ENCODE measurements at places on chromosomes 11 and 22. TPM values are rescaled to one million over a fixed set of nuclear protein-coding genes. Genes with fewer than 3 reads are reported as not detected.
A peak's percentile ranks its signal among the peaks of the same experiment; 100 is the strongest.

DNA sequence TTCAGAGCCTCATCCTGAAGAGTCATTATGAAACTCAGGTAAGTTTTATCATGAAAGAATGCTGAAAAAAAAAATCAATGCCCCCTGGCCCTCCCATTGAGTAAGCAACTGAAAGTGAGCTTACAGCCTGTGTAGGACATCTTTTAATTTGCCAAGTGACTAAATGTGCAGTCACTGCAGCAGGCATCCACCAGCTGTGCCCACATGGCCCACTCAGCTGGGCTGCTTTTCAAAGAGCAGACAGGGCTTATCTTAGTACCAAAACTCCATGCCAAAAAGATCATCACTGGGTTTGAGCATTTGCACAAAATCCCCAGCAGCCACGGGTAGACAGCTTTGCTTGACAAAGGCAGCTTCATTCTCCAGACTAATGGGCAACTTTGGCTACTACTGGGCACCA lies 709.7 kb downstream of the NTM start:
- no peak overlapping the region for H3K4me3 ChIP-seq
- no peak for DNase-seq
- no peaks in the 10 kb centered on the region for H3K36me3 ChIP-seq
- H3K27ac ChIP-seq: no peak overlapping the region

GRCh38 chr11:10398525-10398924 lies 56.5 kb upstream of the AMPD3 start:
- peaks cover 15% of the 10 kb centered on the region for H3K4me1 ChIP-seq
- no peaks in the 10 kb centered on the region for H3K36me3 ChIP-seq
- no peak for DNase-seq
- no peaks in the 10 kb centered on the region for H3K27me3 ChIP-seq

DNA sequence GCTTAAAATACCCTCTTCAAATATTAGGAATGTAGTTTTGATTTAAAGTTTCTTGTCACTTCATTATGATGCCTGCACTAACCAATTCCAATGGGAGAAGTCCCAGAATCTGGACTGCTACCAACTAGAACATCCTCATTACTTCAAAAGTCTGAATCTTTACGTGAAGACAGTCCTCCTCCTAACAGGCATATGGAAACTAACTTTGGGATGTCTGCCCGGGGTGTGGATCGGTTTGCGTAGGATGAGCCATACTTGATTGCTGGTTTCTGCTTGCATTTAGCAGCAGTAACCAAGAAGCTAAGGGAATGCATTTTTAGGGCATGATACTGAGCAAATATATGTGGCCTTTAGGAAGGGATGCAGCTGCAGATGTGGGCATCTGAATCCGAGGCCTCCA lies 177.1 kb downstream of the LRRC4C start:
- H3K36me3 ChIP-seq: no peaks in the 10 kb centered on the region
- no peak for DNase-seq
- H3K27ac ChIP-seq: no peak overlapping the region
- no peaks in the 10 kb centered on the region for H3K27me3 ChIP-seq
- H3K4me1 ChIP-seq: no peaks in the 10 kb centered on the region

DNA sequence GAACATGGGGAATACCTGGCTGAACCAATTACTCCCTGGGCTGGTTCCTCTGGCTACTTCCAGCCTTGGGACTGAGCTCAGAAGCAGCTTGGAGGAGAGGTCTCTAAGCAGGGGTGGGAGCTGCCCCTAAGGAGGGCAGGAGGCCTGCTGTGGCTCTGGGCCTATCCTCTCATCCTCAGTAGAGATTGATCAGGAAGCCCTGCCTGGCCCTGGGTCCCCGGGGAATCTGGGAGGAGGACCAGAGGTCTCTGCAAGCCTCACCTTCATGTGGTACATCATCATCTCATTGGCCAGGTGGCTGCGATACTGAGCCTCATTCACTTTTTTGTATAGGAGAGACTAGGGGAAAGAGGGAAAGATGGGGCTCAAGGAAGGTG lies 91.1 kb downstream of the PDE2A start:
- H3K4me3 ChIP-seq: no peak overlapping the region
- no peak for DNase-seq
- no peaks in the 10 kb centered on the region for H3K27me3 ChIP-seq
- no peak overlapping the region for H3K27ac ChIP-seq
- H3K4me1 ChIP-seq: peaks cover 22% of the 10 kb centered on the region
- H3K36me3 ChIP-seq: no peaks in the 10 kb centered on the region

DNA sequence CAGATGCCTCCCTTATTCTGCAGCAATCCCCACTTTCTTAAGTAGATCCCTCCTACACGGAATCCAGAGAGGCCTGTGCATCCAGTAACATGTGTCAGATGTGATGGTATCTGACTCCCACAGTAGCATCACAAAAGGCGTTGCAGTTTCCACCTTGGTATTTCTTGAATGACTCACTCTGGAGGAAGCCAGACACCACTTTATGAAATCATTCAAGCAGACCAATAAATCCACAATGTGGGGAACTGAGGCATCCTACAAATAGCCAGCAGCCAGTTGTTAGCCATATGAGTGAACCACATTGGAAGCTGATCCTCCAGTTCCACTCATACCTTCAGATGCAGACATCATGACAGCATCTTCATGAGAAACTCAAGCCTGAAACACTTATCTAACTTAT lies 798.1 kb downstream of the OPCML start:
- H3K36me3 ChIP-seq: no peaks in the 10 kb centered on the region
- no peak overlapping the region for H3K4me3 ChIP-seq
- DNase-seq: no peak
- no peaks in the 10 kb centered on the region for H3K4me1 ChIP-seq

DNA sequence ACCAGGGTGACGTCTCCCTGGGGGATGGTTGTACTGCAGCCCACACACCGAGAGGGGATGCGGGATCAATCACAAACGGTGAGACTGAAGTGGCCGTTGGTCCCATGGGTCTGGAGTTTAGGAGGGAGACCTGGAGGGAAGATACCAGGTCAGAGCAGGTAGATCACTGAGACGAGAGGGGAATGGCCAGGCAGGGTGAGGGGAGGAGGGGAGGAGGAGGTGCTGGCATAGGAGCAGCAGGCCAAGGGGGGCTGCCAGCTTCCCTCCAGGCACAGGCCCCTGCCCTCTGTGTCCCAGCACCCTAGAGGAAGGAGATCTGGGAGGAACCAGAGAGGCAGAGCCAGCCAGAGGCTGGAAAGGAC lies 7.0 kb downstream of the MAPK8IP2 start:
- H3K4me3 ChIP-seq: no peak overlapping the region
- no peaks in the 10 kb centered on the region for H3K36me3 ChIP-seq
- no peak overlapping the region for H3K27ac ChIP-seq
- H3K27me3 ChIP-seq: peaks cover 1% of the 10 kb centered on the region

- H3K27ac ChIP-seq: no peak overlapping the region
- peaks cover 17% of the 10 kb centered on the region for H3K4me1 ChIP-seq
- no peaks in the 10 kb centered on the region for H3K27me3 ChIP-seq
- H3K4me3 ChIP-seq: no peak overlapping the region
- H3K36me3 ChIP-seq: no peaks in the 10 kb centered on the region
Observed at GRCh38 chr22:29202212-29203192, 3.2 kb upstream of the EMID1 start.

- H3K27ac ChIP-seq: no peak overlapping the region
- no peaks in the 10 kb centered on the region for H3K36me3 ChIP-seq
- no peak overlapping the region for H3K4me3 ChIP-seq
- no peaks in the 10 kb centered on the region for H3K27me3 ChIP-seq
- DNase-seq: no peak
Observed at GRCh38 chr11:4211991-4212390, 117.4 kb downstream of the RRM1 start.

GRCh38 chr22:38033522-38034277 lies 23.5 kb upstream of the PICK1 start:
- H3K27me3 ChIP-seq: no peaks in the 10 kb centered on the region
- no peak for DNase-seq
- H3K36me3 ChIP-seq: no peaks in the 10 kb centered on the region
- no peak overlapping the region for H3K4me3 ChIP-seq

- H3K27ac ChIP-seq: no peak overlapping the region
- no peaks in the 10 kb centered on the region for H3K27me3 ChIP-seq
- H3K4me1 ChIP-seq: no peaks in the 10 kb centered on the region
- H3K36me3 ChIP-seq: no peaks in the 10 kb centered on the region
- no peak overlapping the region for H3K4me3 ChIP-seq
Observed at GRCh38 chr11:88553204-88553603, 215.7 kb upstream of the CTSC start.

- no peak for DNase-seq
- no peak overlapping the region for H3K4me3 ChIP-seq
- H3K27me3 ChIP-seq: no peaks in the 10 kb centered on the region
Observed at GRCh38 chr22:44599500-44600140, 101.6 kb upstream of the RTL6 start.

GRCh38 chr11:6736495-6737121 lies 35.2 kb downstream of the OR2AG2 start:
- H3K36me3 ChIP-seq: peaks cover 3% of the 10 kb centered on the region
- no peaks in the 10 kb centered on the region for H3K27me3 ChIP-seq
- H3K4me3 ChIP-seq: no peak overlapping the region
- H3K27ac ChIP-seq: peak overlapping the region; percentile 35

PKP3 gene
- total RNA-seq: not detected

SCUBE2 gene
- not detected for total RNA-seq

ASCL2 gene
- not detected for total RNA-seq

IFITM10 gene
- 1.6 TPM for total RNA-seq

CCDC116 gene
- total RNA-seq: 0.19 TPM

OR52K1 gene
- not detected for total RNA-seq

XKR3 gene
- total RNA-seq: not detected

NXPE2 gene
- total RNA-seq: not detected

SC5D gene
- 28.7 TPM for total RNA-seq
